Mammary epithelial cell (primary cell): ENCODE measurements at places on chromosomes 6 and 20.

GRCh38 chr6:1552296-1552761 is 57.4 kb upstream of the FOXC1 start:
- peak; percentile 21 for DNase-seq

GRCh38 chr6:113184291-113184690 is 672.9 kb upstream of the MARCKS start:
- no peak for DNase-seq

DNA sequence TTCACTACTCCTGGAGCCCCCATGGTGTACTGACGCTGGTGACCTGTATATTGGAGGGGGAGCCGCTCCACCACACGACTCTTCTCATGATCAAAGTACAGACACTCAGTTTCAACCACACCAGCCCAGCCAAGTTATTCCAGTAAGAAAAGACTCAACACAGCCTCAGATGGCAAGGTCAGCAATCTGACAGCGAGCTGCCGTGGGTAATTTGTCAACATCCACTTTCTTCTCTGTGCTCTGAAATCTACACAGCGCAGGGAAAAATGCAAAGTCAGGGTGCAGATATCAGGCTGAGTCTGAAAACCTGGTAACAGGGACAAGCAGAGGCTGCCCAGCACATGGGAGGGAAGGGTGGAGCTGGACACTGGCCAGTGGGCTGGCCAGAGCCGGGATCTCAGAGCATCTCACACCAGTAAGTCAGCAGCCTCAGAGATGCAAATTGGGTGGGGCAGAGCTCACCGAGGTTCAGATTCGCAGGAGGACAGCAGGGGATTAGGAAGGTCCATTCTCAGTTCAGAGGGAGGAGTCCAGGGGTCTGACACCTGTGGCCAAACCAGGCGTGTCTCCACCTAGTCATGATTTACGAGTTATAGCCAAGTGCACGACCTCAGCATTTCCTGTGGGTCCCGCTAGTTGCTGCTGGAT is 44.5 kb upstream of the RPS6KA2 start:
- no peak for DNase-seq

DNA sequence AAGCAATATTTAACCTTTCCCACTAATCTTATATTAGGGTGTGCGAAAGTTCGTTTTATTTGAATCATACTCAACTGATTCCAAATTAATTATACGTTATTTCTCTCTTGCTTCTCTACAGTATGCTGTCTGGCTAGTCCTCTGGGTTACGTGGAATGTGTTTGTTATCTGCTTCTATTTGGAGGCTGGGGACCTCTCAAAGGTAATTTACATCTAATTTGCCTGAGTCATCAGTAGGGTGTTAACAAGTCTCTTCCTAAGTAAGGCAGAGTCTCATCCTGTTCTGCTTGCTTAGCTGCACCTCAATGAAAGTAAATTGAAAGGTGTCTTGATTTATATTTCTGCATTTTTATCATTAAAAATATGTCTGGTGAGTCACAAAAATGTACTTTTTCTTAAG is 551.5 kb downstream of the NKAIN2 start:
- no peak for DNase-seq

GRCh38 chr6:40997234-40997957 is 41.6 kb downstream of the UNC5CL start:
- peak; percentile 21 for DNase-seq

DNA sequence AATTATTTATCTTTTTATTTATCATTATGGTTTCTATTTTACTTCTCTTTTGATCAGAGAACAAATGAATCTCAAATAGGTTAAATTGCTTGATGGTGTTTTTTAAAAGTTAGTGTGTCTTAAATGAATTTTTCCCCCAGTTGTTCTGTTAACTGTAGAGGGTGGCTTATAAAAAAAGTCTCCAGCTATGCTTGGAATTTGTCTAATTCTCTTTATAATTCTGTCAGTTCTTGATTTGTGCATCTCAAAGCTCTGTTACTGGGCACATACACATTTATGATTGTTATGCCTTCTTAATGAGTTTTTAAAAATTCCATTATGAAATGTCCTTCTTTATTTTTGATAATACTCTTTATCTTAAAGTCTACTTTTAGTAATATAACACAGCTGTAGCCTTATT is 58.0 kb downstream of the LIN28B start:
- no peak for DNase-seq

DNA sequence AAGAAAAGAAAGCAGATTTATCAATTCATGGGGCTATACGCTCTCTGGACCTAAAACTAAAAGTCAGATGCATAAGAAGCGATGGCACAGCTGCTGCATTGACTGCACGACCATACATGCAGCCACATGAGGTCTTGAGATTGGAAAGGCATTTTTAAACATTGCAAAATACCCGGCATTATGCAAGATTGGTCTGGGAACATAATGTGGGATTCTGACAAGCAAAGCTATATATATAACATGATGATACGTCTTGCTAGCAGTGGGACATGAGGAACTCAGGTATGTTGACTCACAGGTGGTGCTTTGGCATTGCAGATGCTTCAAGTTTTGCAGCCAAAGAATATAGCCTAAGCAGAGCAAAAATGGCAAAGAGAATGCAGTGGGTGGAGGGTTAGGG is 55.1 kb downstream of the SAMD3 start:
- DNase-seq = peak; percentile 79
